AG20443 (cell line): ENCODE measurements at places on chromosomes 5 and 9.

DNA sequence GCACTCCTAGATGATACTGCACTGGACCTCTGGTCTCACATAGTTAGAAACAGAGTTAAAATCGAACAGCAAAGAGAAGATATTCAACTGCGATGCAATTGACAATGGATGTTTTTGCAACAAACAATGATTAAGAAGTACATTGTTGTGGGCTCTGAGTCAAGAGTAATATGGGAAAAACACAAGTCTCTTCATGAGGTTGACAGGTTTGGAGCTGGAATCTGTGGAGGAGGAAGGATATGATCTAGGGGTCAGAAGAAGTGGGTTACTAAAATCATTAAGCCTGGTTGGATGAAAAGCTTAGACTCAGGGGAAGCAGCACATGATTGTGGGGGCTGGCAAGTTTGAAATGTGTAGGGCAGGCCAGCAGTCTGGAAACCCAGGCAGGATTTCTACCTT is 53.1 kb downstream of the PDCD1LG2 start:
- DNase-seq = no peak

DNA sequence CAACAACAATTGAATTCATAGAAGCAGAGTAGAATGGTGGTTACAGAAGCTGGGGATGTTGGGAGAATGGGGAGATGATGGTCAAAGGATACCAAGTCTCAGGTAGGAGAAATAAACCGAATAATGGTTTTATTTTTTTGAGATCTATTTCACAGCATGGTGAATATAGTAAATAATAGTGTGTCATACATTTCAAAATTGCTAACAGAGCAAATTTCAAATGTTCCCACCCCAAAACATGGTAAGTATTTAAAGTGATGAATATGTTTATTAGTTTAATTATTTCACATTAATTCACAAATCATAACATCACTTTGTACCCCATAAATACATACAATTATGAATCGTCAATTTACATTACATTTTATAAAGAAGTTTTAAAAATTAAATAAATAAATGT is 72.7 kb upstream of the ATG10 start:
- no peak for DNase-seq

DNA sequence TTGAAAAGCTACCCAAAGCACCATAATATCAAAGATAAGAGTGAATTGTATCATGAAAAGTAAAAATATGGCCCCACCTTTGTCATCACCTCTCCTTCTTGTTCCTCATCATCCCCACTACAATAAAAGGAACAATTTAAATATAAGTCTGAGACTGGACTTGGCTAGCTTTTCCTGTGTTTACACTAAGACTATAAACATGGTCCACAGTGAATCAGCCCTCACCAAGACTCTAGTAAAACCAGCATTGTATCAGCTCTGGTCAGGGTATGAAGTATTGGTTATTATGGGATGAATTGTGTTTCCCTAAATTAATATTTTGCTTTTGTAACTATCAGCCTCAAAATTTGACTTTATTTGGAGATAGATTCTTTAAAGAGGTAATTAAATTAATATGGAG is 105.4 kb downstream of the SLC25A46 start:
- no peak for DNase-seq

GRCh38 chr5:139605887-139606286 is 42.3 kb upstream of the CXXC5 start:
- no peak for DNase-seq

- DNase-seq = no peak
Measured at GRCh38 chr5:92841604-92842155, 739.3 kb downstream of the NR2F1-AS1 start.

- no peak for DNase-seq
Measured at GRCh38 chr5:101520417-101520816, 617.3 kb upstream of the ST8SIA4 start.

- DNase-seq = peak; percentile 61
Measured at GRCh38 chr5:1648806-1649205, 125.0 kb upstream of the LPCAT1 start.

DNA sequence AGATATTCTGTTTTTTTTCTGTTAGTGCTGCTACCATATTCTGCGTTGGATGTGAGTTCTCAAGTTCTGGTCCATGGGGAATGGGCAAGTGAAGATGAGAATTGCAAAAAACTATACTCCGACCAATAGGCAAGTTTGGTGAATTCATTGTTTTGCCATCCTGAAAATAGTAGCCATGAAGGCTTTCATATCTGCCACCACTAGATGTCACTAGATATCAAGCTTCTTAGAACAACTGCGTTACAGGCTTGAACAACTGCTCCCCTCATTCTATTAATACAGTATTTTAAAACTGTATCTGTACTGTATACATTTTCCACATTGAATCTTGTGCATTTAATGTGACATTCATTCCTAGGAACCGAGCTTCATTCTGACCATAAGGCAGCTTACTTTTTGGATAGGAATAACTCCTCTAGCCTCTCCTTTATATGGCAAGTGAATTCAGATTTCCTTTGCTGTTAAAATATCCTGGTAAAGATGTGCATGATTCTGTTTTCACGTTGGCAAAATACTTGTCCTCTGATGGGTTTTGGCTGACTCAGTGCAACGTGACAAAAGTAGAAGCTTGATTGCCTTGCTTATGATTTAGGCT is 163.6 kb downstream of the SREK1 start:
- DNase-seq = peak; percentile 70

- no peak for DNase-seq
Measured at GRCh38 chr5:132466433-132467286, 23.9 kb downstream of the IRF1 start.

- DNase-seq = no peak
Measured at GRCh38 chr5:1547655-1548054, 23.9 kb upstream of the LPCAT1 start.

DNA sequence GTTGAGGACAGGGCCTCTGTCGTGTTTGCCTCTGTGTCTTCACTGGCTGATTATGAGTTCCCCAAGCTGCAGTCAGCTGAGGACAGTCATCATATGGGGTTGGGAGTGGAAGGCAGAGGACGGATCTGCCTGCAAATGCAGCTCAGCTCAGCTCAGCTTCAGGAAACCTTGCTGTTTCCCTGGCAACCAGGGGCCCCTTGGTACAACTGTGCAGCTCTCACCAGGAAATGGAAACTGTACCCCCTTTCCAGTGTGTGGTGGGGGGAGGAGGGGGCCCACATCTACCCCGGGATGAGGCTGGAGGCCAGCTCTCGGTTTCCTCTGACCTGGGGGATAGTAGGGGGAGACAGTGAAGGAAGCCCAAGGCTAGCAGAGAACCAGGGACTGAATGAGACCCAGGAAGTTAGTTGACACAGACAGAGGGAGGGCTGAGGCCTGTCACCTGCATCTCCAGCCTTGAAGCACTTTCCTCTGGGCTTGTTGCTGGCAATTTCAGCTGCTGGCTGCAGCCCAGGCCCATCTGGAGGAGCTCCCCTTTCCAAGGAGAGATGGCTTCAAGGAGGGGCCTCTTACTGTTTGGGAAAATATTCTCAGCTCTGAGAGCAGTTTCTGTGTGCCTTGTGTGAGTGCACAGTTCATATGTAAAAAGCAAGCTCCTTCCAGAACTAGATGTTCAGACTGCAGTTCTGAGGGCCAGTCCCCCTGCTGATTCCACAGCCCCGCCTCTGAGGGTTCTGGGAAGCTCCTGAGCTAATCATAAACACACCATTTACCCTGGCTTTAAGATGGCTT is 6.9 kb downstream of the ANXA6 start:
- peak; percentile 53 for DNase-seq

DNA sequence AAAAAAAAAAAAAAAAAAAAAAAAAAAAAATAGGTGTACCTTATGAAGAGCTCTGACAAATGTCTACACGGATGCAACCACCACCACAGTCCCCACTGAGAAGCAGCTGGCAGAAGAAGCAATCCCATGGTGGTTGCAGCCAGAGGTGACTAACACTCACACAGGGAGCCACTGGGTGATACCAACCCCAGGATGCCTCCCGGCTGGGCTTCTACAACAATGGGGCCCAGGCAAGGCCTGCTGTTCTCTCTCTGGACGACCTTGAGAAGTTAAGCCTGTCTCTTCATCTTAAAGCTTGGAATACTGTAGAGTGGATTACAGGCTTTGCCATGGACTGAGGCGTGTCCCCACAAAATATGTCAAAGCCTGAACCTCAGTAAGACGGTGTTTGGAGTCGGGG is 104.1 kb downstream of the ROR2 start:
- DNase-seq = no peak

DNA sequence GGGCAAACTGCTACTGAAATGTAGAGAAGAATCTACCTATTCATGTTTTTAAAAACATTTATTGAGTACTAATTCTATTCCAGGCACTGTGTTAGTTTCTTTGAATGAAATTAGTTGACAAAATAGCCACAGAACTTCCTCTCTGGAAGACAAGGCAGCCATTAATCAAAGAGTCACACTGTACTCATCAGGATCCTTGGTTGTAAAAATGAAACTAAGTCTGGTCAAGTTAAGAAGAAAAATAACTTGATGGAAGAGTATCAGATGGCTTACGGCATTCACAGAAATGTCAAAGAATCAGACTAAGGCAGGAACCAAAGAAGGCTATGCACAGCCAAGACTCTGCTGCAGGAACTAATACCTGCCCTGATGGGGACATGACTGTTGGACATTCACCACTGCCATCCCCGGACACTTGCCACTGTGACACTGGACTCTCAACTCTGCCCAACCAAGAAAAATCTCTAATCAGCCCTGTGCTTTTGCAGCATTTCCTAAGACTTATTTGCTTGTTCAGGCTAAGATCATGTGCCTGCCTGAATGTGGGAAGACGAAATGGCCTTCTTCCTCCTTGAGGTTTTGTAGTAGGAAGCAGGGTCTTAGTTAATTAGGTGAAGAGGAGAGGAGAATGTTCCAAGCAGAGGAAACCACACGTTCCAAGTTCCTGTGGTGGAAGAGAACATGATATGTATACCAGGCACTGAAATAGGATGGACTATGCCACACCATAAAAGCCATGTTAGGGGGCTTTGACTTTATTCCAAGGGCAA is 23.3 kb upstream of the NDUFB6 start:
- DNase-seq = no peak

GRCh38 chr5:63053019-63053638 is 474.5 kb downstream of the LRRC70 start:
- no peak for DNase-seq

DNA sequence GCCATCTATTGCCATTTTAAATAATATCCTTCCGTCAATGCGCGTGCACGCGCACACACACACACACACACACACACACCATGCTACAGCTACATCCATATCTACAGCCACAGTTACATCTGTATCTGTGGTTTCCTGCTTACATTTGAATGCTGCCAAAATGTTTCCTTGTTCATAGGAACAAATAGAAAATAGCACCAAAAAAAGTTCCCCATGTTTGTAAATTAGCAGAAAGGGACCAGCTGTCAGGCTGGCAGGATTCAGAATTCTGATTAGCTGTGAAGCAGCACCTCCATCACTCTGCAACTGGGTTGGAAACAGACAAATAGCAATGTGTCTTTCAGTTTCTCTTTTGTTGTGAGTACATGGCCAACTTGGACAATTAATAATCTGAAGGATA is 601.5 kb downstream of the IRX1 start:
- no peak for DNase-seq

DNA sequence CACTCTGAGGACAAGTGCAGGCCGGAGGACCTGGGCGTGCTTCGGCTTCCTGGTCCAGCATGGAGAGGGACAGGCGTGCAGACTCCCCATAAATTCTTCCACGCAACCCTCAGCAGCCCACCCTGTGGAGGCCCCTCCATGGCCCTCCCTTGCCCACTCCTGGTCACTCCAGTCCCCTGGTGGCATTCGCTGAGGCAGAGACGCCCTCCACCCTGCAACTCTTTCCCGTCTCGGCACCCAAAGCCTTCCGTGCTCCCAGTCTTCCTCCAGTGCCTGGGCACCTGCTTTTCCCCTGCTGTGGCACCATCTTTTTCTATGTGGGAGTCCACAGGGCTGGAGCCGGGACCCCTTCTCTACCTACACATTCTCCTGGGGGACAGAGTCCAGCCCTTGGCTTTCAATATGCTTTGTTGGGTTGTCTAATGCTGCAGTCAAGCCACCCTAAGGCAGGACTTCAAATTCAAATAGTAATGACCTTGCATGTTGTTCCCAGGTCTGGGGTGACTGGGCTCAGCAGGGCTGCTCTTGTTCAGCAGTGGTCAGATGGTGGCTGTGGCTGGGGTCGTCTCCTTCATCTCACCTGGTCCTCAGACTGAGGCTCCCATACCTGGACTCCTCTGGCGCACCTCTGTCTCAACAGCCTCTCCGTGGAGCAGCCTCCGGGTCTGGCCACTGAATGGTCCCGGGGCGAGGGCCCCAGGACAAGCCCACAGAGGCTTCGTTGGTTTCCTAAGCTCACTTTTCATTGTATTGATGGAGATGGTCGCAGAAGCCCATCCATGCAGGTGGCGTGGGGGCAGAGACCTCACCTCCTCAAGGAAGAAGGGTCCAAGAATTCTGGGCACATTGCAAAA is 15.2 kb downstream of the MRPL36 start:
- DNase-seq = no peak

DNA sequence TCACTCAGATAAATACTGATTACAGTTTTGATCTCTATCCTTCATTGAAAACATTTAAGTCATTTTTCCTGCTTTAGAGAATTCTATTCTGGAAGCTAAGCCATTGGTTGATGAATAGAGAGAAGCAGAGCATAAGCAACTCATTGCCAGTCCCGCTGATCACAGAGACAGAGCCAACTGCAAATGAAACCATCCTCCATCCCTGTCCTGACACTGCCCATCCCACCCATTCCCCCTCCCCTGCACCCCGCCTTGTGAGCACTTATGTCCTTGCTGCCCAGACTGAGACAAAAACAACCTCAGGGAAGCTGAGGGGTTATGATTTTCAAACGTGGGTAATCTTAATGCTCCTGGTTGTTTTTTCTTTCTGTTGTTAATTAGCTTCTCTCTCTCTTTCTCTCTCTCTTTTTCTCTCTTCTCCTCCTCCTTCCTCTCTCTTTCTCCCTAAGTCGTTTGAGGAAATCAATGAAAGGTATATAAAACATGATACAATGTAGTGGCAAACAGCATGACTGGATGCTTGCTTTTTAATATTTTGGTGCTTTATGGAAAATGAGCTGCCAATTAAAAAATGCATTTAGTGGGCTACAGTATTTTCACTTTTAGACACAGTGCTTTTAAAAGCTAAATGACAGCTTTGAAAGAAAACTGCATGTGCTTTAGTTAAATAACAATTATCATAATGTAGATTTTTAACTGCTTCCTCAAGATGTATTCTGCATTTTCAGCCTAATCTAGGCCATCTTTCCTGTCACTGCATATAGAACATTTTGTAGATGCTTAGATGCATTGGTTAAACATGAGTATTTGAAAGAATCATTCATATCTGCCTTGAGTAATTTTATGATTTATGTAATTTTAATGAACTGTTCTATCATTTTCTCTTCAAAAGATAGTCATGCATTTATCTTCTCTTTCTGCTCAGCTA is 57.3 kb downstream of the CMYA5 start:
- no peak for DNase-seq

DNA sequence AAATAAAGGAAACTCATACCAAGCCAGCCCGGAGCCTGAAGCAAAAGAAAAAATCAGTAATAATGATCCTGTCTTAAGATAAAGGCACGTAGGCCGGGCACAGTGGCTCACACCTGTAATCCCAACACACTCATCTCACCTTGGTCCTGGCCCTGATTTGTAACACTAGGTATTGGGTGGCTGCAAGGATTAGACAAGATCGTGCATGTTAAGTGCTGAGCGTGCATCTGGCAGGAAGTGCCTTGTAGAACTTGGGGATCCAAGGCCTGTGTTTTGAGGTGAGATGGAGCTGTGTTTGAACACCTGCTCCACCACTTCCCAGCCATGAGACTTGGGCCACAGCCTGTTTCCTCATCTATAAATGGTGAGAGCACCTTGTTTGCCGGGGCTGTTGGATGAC is 41.5 kb downstream of the SPRY4 start:
- DNase-seq = no peak

GRCh38 chr5:21254161-21254560 is 1266.2 kb upstream of the CDH18 start:
- DNase-seq = no peak
